Right renal pelvis (tissue), 4 donors: ENCODE measurements at places on chromosomes 11 and 22. TPM values are rescaled to one million over a fixed set of nuclear protein-coding genes. Genes with fewer than 3 reads are reported as not detected.

DNA sequence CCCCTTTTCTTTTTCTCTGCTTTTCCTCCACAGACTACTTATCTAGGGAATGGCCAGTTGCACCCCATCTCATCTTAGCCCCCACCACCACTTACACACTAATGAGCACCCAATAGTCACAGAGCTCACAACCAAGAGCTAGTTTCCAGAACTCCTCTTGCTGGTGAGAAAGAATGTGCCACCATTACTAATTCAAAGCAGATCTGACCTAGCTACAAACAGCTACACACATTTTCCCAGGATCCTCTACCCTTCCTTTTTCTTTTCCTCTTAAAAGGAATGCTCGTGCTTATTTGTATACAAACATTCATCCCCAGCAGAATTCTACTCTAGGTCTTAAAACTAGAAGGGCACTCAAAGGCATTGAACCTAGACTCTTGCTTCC lies 136.8 kb downstream of the CD44 start:
- no peak for DNase-seq

DNA sequence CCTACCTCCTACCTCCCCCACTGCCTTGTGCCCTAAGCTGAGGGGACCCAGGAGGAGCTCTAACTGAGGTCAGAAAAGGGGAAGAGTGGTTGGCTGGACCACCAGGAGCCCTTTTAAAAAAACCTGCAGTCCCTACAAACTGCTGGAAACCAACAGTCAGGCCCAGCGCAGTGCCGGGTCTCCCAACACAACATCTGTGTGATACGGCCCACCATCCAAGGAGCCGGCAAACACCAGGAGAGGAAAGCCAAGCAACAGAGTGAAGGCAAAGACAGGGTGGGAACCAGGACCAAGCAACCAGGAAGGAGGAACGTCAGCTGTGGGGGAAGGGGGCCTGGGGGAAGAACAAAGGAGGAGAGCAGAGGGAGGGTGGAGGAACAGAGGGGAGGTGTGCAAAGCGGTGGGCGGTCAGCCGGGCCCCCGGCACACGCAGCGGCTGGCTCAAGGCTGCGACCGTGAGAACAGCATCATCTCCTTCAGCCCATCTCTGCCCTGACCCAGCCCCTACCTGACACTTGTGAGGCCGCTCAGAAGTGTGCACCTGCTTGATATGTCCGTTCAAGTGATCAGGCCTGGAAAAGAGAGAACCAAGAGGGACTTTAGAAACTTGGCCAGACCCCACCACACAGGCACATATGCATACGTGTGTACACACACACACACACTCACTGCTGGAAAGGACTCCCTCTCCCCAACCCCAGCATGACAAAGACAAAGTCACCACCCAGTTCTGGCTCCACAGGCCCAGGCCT lies 3.6 kb downstream of the PATZ1 start:
- no peak for DNase-seq

Gene SLC22A9
- not detected for polyA plus RNA-seq

Gene DRICH1
- 1.9 TPM for polyA plus RNA-seq

Gene PDGFD
- 29.8 TPM for polyA plus RNA-seq

Gene TBX1
- polyA plus RNA-seq = 0.19 TPM

- DNase-seq = no peak
Measured at GRCh38 chr22:44344407-44344806, 31.7 kb upstream of the SHISAL1 start.

Gene NXPE1
- not detected for polyA plus RNA-seq

- no peak for DNase-seq
Measured at GRCh38 chr22:26718905-26719304, 61.5 kb downstream of the MIAT start.

- no peak for DNase-seq
Measured at GRCh38 chr22:20401376-20402014, 7.5 kb downstream of the ZNF74 start.

Gene RAPSN
- polyA plus RNA-seq = 0.31 TPM

DNA sequence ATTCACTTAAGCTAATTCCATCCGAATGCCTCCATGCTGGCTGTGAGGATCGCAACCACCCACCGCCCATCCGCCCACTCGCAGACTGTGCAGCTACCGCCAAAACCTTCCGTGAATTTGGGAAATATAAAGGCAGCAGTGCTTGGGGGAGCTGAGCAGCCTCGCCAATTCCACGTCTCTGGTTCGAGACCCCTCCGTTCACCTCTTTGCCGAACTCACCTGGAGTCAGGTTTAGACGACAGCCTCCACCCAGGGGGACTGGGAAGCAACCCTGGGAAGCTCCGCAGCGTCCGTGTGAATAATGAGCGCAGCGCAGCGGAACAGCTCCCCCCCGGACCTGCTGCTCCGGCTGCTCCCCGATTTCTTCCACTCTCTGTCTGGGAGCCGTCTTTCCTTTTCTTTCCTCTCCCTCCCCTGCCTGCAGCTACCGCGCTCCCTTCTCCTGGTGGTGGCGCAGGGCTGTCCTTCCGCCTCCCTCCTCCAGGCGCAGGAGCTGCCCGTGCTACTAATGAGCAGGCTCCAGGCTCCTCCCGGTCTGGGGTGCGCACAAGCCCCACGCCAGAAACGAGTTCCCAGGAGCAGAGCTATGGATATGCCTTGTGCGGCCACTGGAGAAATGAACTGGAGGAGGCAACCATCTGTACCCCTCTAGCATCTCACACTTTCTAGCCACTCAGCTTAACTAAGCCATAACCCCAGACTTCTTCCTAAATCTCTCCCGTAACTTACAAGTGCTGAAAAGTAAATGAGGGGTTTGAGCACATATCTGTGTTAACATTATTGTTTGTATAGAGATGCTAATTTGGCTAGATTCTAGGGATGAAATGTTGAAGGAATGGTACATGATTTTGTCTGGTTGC lies 107.3 kb downstream of the XKR3 start:
- no peak for DNase-seq

- DNase-seq = no peak
Measured at GRCh38 chr11:63289658-63290057, 46.3 kb upstream of the SLC22A25 start.

DNA sequence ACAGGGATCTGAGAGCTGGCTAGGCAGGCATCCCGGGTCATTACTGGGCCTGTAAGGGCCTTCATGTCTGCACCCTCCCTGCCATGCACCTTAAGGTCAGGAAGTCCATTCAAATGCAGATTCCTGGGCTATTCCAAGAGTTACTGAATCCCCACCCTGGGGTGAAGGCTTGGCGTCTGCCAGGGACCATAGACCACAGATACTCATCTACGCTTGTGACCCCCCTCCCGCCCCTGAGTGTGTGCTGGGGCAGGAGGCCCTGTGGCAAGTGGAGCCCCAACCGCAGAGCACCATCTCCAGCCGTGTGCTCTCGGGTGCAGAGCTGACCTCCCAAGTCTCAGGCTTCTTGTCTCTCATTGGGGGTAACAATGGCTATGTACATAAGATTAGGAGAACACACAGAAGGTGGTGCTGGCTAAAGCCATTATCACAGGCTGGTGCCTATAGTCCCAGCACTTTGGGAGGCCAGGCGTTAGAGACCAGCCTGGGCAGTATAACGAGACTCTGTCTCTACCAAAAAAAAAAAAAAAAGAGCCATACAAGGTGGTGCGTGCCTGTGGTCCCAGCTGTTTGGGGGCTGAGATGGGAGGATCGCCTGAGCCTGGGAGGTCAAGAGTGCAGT lies 19.1 kb upstream of the KCNQ1OT1 start:
- DNase-seq = no peak

Gene KBTBD3
- 12.0 TPM for polyA plus RNA-seq

Gene DCPS
- polyA plus RNA-seq = 16.7 TPM

Gene FJX1
- polyA plus RNA-seq = 17.7 TPM

- no peak for DNase-seq
Measured at GRCh38 chr11:58924230-58924629, 15.1 kb upstream of the GLYATL1 start.

- no peak for DNase-seq
Measured at GRCh38 chr11:12276356-12276755, 101.0 kb upstream of the PARVA start.

GRCh38 chr22:25839755-25840154 lies 97.8 kb downstream of the MYO18B start:
- no peak for DNase-seq

DNA sequence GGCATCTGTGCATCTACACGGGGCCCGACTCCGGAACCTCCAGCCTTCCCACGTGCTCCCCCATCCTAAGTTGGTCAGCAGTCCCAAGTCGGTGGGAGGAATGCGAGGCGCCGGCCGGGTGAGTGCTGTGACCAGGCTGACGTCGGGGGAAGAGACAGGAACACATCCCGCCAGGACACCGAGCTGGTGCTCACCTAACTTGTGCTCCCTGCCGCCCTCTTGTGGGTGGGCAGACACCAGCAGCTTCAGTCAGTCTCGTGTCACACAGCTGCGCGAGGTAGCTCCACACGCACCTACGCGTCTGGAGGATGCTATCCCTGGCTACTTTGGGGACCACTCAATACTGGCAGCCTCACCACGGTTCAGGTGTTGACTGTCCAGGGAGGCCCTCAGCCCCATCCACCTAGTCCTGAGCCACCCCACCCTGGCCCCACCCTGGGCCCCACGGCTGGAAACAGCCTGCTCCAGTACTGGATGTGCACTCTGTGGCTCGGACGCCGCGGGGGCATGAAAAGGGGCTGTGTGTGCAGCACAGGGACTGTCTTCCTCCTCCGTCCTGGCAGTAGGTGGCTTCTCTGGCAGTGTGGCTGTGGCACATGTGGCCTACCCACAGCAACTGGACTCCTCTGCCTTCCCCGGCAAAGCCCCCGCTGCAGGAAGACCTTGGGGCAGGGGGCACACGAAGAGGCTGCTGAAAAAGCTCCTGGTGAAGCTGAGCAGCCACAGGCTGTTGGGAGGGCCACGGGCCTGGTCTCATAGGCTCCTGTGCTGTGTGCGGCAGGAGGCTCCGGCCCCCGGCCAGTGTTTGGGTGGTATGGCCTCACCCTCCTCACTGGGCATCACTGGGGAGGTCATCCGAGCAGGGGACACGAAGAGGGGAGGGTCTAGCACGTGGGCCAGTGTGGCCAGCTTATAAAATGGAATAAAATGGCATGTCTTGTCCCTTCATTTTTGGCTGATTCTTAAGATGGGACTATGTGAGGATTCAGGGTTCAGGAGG lies 11.2 kb upstream of the BID start:
- no peak for DNase-seq
